Psoas muscle (tissue), 8 donors: ENCODE measurements at places on chromosomes 7 and 10.

GRCh38 chr7:77823787-77824186 lies 25.2 kb downstream of the PHTF2 start:
- no peak for DNase-seq

- DNase-seq: peak; percentile 69
These were observed 19.7 kb downstream of the SUFU start for GRCh38 chr10:102523250-102524029.

- no peak for DNase-seq
These were observed 15.2 kb downstream of the SND1 start for GRCh38 chr7:127667017-127667670.

GRCh38 chr7:110539216-110539615 lies 551.7 kb upstream of the LRRN3 start:
- DNase-seq: no peak

- DNase-seq: no peak
These were observed 78.3 kb upstream of the NOBOX start for GRCh38 chr7:144481833-144482232.

DNA sequence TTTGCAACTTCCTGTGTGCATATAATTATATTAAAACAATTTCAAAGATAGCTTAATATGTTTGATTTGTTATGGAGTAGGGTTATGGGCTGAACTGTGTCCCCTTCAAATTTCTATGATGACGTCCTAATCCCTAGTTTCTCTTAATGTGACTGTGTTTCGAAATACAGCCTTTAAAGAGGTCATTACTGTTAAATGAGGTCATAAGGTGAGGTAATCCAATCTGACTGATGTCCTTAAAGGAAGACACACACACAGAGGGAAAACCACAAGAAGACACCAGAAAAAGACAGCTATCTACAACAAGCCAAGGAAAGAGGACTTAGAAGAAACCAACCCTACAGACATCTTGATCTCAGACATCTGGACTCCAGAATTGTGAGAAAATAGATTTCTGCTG lies 407.4 kb downstream of the MAGI2 start:
- DNase-seq: no peak

GRCh38 chr7:55016746-55017090 lies 2.1 kb upstream of the EGFR start:
- no peak for DNase-seq

DNA sequence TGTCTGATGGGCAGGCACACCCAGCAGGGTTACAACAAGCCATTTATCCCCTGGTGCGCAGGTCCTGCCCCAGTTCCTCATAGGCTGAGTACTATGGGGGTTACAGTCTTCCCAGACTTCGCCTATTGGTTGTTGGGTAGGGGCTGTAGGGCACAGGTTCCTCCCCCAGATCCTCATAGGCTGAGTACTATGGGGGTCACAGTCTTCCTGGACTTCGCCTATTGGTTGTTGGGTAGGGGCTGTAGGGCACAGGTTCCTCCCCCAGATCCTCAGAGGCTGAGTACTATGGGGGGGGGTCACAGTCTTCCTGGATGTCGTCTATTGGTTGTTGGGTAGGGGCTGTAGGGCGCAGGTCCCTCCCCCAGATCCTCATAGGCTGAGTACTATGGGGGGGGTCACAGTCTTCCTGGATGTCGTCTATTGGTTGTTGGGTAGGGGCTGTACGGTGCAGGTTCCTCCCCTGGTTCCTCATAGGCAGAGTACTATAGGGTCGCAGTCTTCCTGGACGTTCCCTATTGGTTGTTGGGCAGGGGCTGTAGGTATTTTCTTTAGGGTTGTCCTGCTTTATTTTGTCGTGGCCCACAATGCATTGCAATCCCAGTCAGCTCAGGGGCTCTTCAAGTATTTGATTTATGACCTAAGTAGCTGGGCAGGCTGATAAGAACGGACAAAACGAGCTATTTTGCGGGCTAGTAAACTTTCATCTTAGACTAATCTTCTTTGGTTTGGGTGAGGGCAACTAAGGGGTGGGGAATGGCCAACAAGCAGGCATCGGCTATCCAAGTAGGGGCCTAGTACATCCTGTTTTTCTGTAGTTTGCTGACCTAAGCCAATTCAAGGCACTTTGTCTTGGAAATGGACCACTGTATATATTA lies 3.4 kb downstream of the LRRC27 start:
- no peak for DNase-seq

- DNase-seq: no peak
These were observed 25.7 kb upstream of the C1GALT1 start for GRCh38 chr7:7156663-7157062.

GRCh38 chr7:24936121-24936824 lies 43.7 kb downstream of the OSBPL3 start:
- DNase-seq: no peak

DNA sequence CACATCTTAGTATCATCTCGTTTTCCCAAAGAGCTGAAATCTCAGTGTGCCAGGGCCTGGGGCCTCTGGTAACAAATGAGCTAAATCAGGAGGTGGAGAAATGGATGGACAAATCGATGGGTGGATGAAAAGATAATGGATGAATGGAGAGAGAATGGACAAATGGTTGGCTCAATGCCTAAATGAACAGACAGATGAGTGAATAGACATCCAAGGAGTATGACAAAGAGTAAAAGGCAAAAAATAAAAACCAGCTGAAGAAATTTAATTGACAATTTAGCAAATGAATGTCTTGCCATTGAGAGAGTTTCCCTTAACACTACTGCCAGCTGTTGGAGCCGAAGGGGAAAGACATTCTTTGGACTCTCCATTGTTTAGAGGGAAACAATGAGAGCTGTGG lies 8.0 kb downstream of the SYCE1 start:
- no peak for DNase-seq

- no peak for DNase-seq
These were observed 52.7 kb downstream of the FIGNL1 start for GRCh38 chr7:50397320-50397970.

DNA sequence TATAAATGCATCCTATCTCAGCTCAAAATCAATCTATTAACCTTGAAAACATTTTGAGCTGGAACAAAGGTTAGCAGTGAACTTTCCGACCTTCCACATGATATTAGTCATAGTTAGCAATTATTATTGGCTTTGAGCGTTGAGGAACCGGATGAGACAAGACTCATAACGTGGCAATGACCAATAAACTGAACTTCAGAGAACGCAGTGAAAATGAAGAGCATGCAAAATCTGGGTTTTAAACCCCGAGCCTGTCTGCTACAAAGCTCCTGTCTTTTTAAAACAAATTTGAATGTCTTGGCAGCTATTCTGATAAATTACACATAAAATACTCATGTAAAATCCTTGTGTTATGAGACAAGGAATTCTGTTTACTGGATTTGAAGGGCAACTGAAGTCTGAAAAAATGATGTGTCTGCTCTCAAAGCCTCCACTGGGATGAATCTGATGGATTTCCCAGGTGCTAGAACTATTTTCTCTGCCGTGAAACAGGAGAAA lies 74.7 kb upstream of the ITGB1 start:
- DNase-seq: no peak

DNA sequence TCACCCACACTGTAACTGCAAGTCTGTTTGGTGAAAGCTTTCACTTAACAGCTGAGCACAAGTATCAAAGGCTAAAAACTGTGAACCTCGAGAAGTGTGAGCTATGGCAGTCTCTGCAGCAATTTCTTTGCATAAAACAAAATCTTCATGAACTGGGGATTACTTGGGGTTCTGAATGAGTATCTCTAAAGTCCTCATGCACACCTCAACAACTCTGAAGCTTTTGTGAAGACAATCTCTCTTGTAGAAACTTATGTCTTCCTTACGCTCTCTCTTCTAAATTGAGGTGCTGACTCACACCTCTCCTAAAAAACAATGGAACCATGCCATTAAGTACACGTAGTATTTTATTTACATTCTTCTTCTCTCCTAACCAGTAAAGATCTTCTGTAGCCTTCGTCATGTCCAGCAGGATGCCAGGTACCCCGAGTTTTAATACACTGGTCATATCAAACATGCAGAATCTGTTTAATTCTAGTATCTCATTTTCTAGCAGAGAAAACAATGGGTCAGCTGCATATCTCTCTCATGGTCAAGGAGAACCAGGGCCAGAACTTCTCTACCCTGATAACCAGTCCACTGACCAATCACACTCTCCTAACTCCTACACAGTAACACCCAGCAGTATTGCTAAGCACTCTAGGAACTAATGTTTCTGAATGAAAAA lies 76.9 kb downstream of the UBE2H start:
- no peak for DNase-seq
